NCI-H2029 treated with DMSO at 0.1 percent for 48 hours (cell line): ENCODE measurements at places on chromosomes 12 and 14.

GRCh38 chr12:85280165-85280983, at the start of gene ALX1:
ALX1 (plus strand) TSS chr12:85280220; CDS start chr12:85280262, 42 bp downstream.
- peak; percentile 33 for DNase-seq

- no peak for DNase-seq
These were observed 10.2 kb downstream of the PPFIBP1 start for GRCh38 chr12:27534060-27534764.

- no peak for DNase-seq
These were observed 334.6 kb upstream of the FKBP4 start for GRCh38 chr12:2460051-2460670.

- no peak for DNase-seq
These were observed 2.5 kb downstream of the AHNAK2 start for GRCh38 chr14:104975481-104976197.

DNA sequence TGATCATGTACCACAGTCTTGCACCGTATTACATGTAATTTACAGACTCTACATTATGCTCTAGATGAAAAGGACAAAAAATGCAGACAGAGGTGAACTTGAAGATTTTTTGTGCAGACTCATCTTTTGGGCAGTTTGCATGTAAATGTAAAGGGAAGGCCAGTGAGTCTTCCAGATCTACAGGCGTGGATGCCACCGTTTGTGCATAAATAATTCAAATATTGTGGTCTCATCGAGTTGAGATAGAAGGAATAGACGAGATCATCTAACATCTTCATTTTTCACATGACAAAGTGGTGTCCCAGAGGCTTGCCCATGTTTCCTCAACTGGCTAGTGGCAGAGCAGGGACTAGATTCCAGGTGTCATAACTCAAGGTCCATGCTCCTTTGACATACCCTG, 125.2 kb downstream of the ALX1 start:
- DNase-seq: no peak

- DNase-seq: peak; percentile 97
These were observed 40.2 kb downstream of the UBE3B start for GRCh38 chr12:109517619-109518018.

- DNase-seq: no peak
These were observed 640.7 kb downstream of the DIO2 start for GRCh38 chr14:79570648-79571047.

GRCh38 chr14:103315351-103315911, 18.6 kb upstream of the EIF5 start:
- DNase-seq: no peak

DNA sequence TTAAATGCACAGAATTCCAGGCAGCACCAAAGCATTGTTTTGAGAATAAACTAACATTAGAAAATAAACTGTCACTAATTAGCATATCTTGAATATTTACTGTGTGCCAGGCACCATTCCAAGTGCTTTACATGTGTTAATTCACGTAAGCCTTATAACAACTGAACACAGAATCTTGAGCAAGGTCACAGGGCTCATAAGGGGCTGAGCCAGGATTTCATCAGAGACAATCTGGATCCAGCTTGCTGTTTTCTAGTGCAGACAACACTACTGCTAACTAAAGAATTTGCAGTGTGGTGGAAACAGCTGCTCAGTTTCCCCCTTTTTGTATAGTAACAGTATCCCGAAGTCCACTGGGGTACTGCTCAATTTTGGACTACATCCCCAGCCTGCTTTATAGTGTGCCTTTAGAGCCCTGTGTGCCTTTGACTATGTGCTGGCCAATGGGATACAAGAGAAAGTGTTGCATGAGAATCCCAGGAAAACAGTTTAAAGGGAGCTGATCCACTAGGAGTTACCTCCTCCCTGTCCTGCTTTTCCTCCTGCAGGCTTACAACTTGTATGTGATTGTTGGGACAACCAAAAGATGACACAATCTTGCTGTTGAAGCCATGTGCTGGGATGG, 36.0 kb upstream of the RMST start:
- DNase-seq: no peak

DNA sequence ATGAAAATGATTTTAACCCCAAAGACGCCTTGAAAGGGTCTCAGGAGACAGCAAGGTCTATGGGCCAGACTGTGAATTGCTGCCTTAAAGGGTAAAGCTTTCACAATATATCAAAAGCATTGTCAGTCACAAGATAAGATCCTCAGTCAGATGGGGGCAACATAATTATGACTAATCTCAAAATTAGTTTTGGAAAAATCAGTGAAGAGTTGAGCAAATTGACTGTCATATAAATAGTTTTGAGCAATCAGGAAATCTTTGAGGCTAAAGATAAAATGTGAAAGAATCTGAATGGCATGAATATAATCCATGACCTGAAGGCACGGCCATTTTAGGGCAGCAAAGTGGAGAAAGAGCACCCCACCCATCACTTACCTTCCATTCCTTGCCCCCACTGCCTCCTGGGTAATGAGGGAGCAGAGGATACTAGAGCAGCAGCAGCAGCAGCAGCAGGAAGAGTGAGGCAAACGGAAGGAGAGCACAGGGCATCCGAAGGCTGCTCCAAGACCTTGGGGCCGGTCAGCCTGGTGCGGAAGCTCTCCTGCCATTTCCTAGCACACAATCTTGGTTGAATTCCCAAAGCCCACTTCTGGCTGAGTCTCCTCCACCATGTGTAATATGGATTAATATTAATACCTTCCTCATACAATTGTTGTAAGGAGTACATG, 7.0 kb downstream of the STON2 start:
- no peak for DNase-seq

GRCh38 chr12:75476071-75476470, 4.5 kb upstream of the GLIPR1 start:
- no peak for DNase-seq
